Kidney capillary endothelial cell (primary cell): ENCODE measurements at places on chromosomes 6 and 20.
A peak's percentile ranks its signal among the peaks of the same experiment; 100 is the strongest.

- DNase-seq = no peak
These were observed 15.6 kb downstream of the SNX5 start for GRCh38 chr20:17952692-17953684.

GRCh38 chr20:51899674-51900073 is 97.4 kb upstream of the SALL4 start:
- no peak for DNase-seq

GRCh38 chr20:5842465-5842864 is 92.3 kb downstream of the SHLD1 start:
- no peak for DNase-seq

GRCh38 chr6:107563694-107564588 is 74.0 kb downstream of the SOBP start:
- DNase-seq = no peak

DNA sequence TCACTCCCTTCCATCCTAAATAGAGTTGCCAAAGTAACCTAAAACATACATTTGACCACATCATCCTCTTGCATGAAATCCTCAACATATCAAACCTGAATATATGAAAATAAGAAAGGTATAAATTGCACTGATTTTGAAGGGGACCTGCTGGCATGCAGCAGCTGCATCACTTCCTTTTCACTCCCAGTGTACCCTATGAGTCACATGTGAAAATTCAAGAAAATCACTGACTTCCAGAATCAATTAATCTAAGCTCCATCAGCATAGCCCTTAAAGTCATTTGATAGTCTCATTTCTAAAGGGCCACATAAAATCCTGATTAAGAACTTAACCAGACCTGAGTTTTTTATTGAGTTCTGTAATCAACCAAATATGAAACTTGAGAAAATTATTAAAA is 24.3 kb downstream of the SNX14 start:
- peak; percentile 48 for DNase-seq

- no peak for DNase-seq
These were observed 50.7 kb downstream of the BMP2 start for GRCh38 chr20:6818033-6818808.

GRCh38 chr6:149586149-149586548 is 20.0 kb downstream of the GINM1 start:
- no peak for DNase-seq

GRCh38 chr6:26012061-26012460 is 49.5 kb downstream of the TRIM38 start:
- no peak for DNase-seq

DNA sequence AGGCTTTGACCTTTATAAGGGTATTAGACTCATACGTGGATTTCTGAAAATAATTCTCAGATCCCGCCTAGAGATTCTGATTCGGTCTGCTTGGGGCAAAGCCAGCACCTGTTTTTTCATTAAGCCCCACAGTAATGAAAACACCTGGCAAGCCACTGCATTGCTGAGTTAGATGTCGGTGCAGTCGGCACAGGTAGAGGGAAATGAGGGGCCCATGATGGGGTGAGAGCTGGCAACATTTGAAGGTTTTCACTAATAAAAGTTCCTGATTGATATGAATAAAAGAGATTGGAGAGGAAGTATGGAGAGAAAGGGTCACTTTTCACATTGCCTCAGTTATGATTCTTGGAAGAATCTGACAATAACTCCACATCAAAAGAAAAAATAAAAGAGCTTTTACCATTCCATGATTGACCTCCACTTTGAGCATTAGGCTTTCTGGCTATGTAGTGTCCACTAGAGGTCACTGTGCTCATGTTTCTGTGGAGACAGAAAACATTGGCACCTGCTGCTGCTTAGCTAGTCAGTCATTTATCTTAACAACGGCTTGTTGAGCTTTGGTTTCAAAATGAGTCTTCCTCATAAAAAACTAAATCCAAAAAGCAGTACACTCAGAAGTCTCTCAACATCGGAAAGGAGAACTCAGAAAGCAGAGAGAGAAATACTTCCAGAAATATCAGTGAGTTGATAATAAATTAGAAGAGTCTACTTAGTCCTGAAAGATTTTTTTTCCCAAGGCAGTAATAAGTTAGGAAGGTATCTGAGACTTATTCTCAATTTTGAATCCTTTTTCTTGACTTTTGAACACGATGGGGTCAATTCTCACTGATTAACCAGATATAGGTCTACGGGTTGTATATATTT is 53.3 kb upstream of the KLHL31 start:
- peak; percentile 44 for DNase-seq

- DNase-seq = no peak
These were observed 52.5 kb downstream of the HIVEP1 start for GRCh38 chr6:12064538-12065071.

GRCh38 chr20:62539198-62540045 is 63.6 kb upstream of the GATA5 start:
- no peak for DNase-seq

DNA sequence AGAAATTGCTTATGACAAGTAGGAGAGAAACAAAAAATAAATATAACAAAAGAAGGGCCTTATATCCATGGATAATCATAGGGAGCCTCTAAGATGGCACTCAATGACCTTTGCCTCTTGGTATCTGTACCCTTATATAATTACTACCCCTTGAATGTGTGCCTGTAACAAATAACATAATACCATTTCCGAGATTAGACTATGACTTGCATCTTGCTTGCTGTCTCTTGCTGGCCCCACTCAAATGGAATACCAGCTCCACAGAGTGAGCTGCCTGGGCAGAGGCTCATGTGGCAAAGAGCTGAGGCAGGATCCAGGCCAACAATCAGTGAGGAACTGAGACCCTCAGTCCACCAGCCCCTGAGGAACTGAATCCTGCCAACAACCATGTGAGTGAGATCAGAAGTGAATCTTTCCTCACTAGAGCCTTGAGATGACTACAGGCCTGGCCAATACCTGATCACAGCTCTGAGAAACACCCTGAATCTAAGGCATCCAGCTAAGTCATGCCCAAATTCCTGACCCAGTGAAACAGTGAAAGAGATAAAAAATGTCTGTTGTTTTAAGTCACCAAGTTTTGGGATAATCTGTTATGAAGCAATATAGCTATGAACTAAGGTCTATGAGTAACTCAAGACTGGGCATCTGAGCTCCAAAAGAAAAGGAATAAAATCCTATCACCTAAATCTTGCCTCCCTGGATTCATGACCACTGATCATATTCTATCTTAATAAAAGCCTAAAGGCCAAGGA is 5.5 kb downstream of the KATNA1 start:
- DNase-seq = no peak
